ENCODE measurements at places on chromosomes 13 and 19.

GRCh38 chr19:277581-278165, 13.5 kb downstream of the PLPP2 start:
- DNase-seq = no peak

GRCh38 chr19:16144216-16144581, 714 bp downstream of the HSH2D start:
- no peak for DNase-seq

DNA sequence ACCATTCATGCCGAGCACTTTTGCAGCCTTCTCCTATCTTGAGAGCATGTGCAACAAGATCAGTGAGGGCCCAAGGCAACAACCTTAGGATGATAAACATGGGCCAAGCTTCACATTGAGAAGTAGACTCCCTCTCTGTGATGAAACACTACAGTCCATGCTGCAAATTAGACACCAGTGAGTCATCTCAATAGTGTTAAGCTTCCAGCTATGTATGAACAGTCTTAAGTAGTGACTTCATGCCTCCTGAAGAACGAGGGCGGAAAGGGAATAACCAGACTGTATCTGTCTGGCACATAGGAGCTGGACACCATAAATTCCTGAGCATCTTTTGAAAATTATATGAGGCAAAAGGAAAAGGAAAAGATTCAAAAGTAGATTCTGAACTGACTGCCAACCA, 309.9 kb upstream of the SLITRK1 start:
- peak; percentile 89 for DNase-seq

DNA sequence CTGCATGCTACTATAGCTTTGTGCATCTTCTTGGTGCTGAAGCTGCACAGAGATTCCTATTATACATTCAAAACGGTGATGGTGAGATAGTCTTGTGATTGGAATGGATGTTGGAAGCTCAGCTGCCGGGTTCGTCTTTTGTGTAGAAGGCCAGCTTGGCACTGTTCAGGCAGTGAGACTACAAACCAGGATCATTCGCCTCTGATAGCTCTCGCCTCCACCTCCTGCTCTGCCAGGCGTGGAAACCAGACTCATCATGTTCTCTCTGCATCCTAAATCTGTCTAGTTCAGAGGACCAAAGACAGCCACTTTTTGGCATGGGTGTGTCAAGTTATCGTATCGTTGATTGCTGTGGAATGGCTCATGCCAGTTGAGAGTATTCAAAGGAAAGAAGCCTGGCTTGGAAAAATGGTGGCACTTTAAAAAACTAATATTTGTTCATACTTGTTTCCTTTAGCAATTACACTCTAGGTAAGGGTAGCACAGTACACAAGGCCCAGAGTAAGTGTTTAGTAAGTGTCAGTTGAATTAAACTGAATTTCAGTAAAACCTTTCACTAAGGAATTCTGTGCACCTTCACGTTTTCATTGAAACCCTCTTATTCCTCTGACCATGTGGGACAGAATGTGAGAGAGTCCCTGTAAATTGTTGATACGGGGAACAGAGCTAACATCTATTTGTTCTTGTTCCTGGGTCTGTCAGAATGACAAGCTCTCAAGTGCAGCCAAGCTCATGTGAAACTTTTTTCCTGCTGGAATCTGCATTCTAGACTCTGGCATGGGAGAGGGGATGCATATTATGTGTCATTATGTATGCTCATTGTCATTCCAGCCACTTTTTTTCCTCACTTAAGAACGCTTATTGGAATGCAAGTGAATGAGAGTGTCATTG, 69.8 kb downstream of the DPY19L3 start:
- no peak for DNase-seq

DNA sequence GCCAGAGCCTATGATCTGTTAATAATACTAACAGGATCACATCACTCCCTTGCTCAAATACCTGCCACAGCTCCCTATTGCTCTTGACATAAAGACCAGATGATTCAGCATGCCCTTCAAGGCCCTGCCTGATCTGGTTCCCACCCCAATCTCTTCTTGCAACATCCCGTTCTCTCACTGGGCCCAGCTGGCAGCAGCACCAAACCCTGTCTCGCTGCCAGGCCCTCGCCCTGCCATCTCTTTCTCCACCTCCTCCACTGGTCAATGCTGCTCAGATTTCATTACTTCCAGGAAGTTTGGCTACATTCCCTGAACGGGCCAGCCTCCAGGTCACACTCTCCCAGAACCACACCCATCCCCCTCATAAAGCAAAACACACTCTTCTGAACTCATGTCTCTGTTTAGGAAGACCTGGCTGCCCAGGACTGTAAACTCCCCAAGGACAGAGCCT, 8.6 kb upstream of the BCAT2 start:
- peak; percentile 80 for DNase-seq

DNA sequence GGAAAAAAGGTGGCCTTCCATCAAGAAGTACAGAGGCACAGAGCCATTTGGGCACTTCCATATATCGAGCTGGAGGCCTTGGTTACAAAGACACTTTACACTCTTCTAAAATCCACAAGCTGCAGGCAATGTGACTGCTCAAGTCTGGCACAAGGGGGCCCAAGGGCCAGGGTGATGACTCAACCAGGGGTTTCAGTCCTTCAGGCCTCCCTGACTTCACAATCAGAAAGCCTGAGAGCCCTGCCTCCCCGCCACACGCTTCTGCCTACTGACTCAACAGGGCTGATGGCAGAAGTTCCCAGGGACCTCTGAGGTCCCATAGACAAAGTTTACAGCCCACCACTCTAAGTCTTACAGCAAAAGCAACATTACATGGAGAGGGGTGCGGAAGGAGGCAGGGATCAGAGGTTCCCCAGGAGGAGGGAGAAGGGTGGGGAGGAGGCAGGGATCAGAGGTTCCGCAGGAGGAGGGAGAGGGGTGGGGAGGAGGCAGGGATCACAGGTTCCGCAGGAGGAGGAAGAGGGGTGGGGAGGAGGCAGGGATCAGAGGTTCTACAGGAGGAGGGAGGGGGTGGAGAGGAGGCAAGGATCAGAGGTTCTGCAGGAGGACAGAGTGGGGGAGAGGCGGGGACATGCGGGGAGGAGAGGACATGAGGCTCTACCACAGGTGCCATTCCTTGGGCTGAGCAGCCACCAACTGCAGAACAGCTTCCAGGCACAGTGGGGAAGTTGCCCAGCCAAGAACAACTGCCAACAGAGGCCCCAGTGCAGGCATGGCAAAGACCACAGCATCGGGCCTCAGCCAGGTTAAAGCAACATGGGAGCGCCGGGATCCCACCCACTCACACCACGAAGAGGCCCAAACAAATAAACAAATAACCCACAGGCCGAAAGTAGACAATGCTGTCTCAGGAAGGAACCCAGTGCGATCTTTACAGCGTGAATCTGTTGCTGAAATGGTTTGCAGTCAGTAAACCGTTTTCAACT, 52.0 kb downstream of the SLC7A1 start:
- no peak for DNase-seq

GRCh38 chr19:58181902-58182576, 822 bp upstream of the ZNF274 start:
- no peak for DNase-seq

- no peak for DNase-seq
Measured at GRCh38 chr13:29287237-29287636, 308.3 kb downstream of the SLC7A1 start.

GRCh38 chr13:53612200-53612599, 583.6 kb downstream of the OLFM4 start:
- no peak for DNase-seq

GRCh38 chr13:44004878-44005277, 125.2 kb downstream of the LACC1 start:
- peak; percentile 24 for DNase-seq

GRCh38 chr13:39451301-39451700, 151.7 kb downstream of the LHFPL6 start:
- no peak for DNase-seq

DNA sequence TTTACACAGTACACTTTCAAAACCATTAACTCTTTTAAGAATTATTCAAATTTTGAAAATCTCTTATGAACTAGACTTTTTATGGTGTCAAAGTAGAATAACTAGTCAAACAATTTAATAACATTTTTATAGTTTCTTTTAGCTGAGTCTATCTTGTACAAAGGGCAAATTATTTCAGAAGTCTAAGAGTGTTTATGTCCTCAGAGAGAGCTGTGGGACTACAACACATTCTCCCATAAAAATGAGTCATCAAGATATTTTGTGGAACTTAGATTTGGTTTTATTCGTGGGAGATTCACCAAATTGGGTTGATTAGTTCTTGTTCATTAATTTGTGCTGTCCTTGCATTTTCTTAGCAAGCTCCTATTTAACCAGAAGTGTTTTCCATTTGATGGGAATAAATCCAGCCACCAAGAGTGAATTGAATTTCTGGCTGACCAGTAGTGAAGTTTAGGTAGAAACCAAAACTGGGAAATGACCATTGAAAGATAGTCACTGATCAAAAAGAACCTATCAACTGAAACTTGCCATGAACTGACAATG, 291.0 kb downstream of the DLEU7 start:
- no peak for DNase-seq

DNA sequence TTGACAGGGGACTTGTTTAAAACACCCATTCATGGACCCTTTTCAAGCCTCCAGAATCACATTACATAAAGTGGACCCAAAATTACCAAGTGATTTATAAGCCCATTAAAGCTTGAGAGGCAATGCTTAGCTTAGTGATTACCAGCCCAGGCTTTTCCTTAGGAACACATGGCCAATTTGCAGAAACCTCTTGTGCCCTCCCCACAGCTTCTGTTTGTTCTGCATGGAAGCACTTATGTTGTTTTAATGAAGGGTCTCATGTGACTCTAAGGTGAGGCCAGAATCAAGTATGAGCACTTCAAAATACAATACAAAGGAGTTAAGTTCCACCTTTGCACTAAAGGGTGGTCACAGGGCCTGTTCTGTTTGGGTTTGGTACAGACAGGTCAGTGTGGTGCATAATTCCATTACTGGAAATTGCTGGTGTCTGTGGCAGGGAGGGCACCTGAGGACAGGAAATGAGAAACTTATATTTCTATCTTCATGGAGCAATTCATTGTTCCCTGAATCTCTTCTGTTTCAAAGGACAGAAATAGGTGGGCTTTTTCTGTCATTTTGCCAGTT, 15.3 kb downstream of the ZNF486 start:
- DNase-seq = no peak

DNA sequence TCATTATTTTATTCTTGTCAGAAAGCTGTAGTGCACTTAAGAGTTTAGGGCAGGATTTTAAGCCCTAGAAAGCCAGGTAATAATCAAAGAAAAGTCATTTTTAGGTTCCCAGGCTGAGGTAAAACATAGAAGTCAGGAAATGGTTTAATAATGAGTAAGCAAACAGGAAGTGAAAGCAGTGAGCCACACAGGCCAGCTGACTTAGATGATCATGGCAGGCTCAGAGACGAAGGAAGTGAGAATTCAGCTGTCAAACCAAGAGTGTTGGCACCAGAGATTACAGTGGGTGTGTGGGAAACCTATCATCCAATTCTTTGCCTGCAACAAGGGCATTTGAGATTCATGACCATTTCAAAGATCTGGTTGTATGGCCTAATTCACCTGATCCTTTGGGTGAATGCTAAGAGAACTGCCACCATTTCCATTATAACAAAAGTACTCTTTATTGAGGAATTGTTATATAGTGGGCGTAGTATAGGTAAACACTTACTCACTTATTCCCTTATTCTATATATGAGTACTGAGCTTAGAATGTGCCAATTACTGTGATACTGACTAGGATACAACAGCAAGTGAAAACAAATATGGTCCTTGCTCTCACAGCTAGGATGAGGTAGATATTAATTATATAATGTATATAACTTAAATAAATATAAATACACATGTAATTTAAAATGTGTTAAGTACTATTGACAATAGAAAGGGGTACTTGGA, 103.7 kb upstream of the EDNRB start:
- DNase-seq = no peak

- no peak for DNase-seq
Measured at GRCh38 chr13:83531022-83531421, 351.3 kb downstream of the SLITRK1 start.

- DNase-seq = no peak
Measured at GRCh38 chr13:37101201-37101600, 4.3 kb downstream of the CSNK1A1L start.

GRCh38 chr13:80400865-80401426, 60.0 kb upstream of the SPRY2 start:
- DNase-seq = no peak

GRCh38 chr19:1407528-1408299, at the start of gene DAZAP1:
DAZAP1 (plus strand) TSS chr19:1407586; CDS start chr19:1407774, 188 bp downstream.
- DNase-seq = no peak

DNA sequence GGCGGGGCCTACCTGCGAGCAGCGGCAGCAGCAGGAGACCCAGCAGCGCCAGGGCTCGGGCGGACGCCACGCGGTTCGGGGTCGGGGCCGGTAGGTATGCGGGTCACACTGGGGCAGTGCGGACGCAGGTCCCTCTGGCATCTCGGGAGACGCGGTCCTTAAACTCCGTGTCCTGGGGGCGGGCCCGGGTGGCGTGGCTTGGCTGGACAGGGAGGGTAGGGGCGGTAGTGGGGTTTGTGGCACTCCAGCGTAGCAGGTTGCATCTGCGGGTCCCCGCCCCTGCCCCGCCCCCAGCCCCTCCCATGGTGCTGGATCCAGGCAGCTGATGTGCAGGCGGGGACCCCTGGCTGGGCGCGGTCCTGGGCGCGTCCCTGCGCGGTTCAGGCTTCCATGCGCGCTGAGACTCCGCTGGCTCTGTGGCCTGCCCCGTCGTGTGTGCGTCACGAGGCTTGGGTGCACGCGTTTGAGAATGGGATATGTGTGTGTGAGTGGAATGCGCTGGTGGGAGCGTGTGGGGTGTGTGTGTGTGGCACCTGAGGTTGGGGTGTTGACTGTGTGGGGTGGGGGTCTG, 96.1 kb downstream of the WTIP start:
- no peak for DNase-seq

DNA sequence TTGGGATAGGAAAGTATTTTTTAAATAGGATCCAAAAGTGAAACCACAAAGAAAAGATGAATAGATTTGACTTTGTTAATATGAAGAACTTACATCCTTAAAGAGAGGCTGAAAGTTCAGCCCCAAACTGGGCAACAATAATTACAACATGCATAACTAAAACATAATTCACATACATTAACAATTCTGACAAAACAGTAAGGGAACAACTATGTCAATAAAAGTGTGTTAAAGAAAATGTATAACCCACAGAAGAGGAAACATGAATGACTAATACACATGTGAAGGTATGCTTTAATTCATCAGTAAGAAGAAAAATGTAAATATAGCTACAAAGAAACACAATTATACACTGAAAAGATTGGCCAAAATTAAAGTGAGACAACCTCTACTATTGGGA, 1597.6 kb upstream of the MIR17HG start:
- no peak for DNase-seq

DNA sequence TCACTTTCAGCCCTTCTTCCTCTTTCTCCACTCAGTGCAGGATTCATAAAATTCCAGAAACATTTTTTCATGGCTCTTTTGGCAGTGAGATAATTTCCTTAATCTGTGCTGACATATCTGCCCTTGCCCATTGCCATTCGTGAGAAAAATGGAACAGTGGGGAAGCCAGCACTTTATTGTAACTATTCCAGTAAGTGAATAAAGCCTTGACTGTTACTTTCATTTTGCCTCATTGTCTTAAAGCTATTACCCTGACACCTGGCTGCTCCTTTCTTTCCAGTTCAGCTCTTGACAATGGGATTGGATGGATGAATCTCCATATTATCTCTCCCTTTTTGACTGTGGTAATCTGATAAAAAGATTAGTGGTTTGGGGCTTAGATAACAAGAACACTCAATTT, 1068.1 kb upstream of the PCDH20 start:
- DNase-seq = no peak

GRCh38 chr13:49652355-49653305, 24.3 kb downstream of the ARL11 start:
- DNase-seq = no peak

All from AG09309 (cell line).